Right cardiac atrium (tissue), 5 donors: ENCODE measurements at places on chromosomes 11 and 22. TPM values are rescaled to one million over a fixed set of nuclear protein-coding genes. Genes with fewer than 3 reads are reported as not detected.
A peak's percentile ranks its signal among the peaks of the same experiment; 100 is the strongest.

Gene MGAT3
- total RNA-seq, result 9.9 TPM

DNA sequence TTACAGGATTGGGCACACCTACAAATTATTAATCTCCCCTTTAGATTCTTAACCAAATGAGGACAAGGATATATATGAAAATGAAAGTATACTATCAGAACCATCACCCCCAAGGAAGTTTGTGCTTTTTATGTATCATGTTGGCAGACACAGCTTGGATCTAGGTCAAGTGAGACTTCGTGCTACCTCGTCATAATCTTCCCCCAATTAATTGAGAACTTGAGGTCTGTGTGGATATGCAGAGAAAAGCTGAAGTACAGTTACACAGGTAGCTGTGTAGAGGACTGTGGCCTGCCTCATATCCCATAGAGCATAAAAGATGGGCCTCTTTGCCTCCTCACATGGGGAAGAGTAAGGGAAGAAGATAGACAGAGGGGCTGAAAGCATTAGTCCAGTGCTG, 45.6 kb downstream of the DNHD1 start:
- no peak for DNase-seq

DNA sequence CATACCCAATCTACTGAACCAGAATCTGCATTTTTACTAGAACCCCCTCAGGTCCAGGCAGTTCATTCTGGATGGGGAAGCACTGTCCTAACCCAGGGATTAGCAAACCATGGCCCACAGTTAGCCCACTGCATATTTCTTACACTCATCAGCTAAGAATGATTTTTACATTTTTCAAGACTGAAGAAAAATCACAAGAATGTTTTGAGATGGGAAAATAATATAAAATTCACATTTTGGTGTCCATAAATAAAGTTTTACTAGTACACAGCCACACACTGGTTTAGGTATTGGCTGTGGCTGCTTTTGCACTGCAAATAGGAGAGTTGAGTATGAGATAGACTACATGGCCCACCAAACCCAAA, 59.4 kb downstream of the PPFIBP2 start:
- DNase-seq, result no peak

GRCh38 chr22:24486501-24486921, 8.6 kb upstream of the UPB1 start:
- no peak for DNase-seq

Gene OR10D3
- not detected for total RNA-seq

Gene OR56A4
- not detected for total RNA-seq

Gene RIBC2
- 0.29 TPM for total RNA-seq

- DNase-seq, result no peak
Observed at GRCh38 chr11:104817973-104818372, 80.3 kb downstream of the CASP12 start.

- DNase-seq, result no peak
Observed at GRCh38 chr11:72030472-72031045, 31.9 kb downstream of the IL18BP start.

GRCh38 chr22:25645266-25645665, 80.8 kb downstream of the GRK3 start:
- DNase-seq, result no peak

DNA sequence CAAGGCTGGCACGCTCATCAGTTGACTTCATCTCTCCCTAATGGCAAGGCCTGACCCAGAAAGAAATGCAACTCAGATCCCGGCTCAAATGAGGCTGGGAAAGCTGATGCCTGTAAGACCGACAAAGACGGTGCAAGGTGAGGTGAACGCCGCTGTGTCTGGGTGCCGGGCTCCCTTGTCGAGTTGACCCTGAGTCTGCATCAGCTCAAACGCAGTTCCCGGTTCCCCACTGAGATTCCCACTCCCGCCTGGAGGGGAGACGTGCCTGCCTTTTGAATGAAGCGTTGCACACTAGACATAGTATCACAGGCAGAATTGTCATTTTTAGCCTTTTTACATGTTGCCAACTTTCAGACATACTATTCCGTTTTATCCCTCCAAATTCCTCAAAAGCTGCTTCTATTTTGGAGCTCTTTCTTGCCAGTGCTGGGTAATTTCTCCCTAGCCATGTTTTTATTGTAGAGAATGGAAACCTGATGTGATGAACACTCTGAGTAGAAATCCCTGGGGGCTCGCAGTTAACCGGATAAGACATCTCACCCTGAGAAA, 831 bp upstream of the TP53AIP1 start:
- no peak for DNase-seq

GRCh38 chr22:27718186-27719035, 83.1 kb downstream of the MN1 start:
- DNase-seq, result peak; percentile 92

- no peak for DNase-seq
Observed at GRCh38 chr11:19087658-19088057, 27.1 kb upstream of the MRGPRX2 start.

- no peak for DNase-seq
Observed at GRCh38 chr11:117712530-117712929, 84.5 kb downstream of the DSCAML1 start.

DNA sequence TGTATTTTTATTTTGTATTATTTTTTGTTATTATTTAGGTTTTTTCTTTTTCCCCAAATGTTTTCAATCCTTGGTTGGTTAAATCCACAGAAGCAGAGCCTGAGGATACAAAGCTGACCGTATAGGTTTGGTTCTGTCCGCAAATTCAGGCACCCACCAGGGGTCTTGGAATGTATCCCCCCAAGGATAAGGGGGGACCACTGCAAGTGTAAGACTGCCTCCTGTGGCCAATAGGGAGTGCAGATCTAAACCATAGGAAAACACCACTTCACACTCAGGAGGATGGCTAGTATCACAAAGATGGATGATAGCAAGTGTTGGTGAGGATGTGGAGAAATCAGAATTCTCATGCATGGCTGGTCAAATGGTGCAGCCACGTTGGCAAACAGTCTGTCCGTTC, 20.0 kb downstream of the CPT1A start:
- no peak for DNase-seq

- peak; percentile 37 for DNase-seq
Observed at GRCh38 chr22:26658671-26659478, 1.5 kb downstream of the MIAT start.

DNA sequence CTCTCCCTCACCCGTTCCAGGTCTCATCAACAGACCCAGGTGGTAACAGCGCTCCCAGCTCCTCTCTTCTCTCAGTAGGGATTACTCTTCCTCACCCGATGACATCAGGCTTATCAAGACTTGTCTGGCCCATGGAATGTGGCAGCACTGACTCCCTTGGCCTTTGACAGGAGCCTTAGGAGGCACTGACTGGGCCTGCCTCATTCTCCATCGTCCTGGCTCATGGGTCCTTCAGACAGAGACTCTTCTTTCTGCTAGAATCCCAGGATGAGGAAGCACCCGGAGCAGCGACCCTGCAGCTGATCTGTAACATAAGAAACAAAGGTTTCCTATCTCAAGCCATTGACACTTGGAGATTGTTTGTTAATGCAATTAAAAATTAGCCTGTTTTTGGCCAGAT, 1063.6 kb downstream of the TBC1D22A start:
- DNase-seq, result no peak

DNA sequence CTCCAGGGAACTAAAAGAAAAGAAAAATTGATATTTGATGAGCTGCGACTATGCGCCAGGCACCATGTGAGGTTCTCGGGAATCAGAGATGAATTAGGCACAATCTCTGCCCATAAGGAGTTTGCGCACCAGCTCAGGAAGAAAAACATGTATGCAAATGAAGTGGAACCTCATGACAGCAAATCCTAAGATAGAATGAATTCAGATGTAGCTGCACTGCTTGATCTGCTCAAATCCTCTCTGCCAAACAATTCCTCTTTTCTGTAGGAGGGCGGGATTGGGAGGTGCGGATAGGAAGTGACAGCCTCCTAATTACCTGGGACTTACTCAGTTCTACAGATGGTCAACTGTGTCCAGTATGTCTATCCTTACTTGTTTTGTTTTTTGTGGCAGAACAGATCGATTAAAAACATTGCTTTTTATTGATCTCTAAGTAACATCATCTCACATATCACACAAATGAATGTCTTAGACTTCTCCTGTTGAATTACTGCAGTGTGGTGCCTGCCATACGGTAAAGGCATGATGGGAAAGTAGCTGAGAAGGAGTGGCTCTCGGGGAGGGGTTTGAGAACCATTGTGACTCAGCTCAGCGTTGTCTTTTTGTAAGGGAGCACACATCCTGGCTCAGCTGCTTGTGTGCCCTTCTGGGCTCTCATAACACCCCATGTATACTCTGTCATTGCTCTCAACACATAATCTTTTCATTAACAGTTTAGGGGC, 13.9 kb downstream of the CRTAM start:
- DNase-seq, result no peak

DNA sequence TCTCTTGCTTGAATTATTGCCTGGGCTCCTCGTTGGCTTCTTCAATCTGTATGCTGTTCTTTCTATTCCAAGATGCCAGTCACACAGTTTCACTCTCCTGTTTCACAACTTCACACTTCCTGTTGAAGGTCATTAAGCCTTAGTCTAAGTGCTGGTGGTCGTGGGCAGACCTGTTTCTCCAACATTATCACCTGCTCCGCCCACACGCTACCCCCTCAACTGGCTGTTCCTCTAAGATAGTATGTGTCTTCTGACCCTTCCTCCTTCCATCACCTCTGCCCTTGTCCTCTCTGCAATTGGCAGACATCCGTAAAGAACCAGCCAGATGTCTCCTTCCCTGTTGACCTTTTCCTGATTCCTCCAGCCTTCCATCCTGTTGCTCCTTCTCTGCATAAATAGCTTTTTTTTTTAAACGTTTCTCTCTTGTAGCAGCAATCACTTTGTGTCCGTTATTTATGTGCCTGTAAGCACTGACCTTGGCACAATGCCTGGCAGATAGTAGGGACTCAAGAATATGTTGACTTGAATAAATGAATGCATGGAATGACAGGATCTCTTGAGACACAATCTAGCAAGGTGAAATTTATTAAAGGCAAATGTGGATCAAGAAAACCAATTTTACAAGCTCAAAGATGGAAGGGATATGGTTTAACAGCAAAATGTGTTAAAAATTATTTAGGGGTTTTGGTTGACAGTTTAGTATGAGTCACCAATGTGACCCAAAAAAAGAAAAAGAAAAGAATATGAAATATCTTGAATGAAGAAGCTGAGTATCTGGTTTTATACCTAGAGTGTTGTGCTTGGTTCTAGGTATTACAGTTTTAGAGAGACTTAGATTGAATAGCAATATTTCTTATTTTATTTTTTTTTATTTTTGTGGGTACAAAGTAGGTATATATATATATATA, 12.6 kb downstream of the DIXDC1 start:
- DNase-seq, result no peak

DNA sequence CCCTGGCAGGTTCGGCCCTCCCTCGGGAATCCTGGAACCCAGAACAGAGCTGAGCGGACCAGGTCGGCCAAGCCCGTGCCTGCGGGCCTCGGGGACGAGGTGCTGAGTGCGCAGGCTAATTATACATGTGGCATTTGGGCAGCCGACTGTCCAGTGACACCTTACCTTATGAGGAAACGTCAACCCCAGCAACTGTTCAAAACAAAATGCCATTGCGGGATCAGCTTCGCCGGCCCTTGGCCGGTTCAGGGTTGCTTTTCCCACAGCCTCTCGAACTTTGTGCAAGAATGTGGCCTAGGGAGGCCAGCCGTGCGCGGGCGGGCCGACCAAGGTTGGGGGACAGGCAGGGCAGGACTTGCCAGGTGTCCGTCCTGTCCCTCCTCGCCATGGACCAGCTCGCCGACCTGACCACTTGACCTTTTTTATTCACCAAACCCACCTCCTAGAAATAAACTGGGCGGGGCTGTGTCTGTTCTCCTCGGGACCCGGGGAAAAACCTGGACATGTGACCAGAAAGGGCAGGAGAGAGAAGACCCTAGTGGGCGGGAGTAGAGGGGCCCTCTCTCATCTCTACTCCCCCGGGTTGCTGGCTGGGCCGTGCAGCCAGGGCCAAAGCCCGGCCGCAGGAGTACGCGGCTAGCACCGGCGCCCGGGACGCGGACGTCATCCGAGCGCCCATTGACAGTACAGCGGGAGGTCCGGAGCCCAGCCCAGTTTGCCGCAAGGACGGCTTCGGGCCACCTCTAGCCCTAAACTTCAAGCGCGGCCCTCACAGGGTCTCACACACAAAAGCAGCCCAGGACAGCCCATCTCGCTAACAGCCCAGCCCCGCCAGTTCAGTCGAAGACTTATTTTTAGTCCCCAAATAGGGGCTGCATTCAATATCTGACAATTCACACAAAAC, 134.3 kb upstream of the C11orf58 start:
- peak; percentile 88 for DNase-seq

- DNase-seq, result no peak
Observed at GRCh38 chr11:46445192-46445919, 53.8 kb upstream of the CHRM4 start.

Gene APOL4
- total RNA-seq, result not detected

DNA sequence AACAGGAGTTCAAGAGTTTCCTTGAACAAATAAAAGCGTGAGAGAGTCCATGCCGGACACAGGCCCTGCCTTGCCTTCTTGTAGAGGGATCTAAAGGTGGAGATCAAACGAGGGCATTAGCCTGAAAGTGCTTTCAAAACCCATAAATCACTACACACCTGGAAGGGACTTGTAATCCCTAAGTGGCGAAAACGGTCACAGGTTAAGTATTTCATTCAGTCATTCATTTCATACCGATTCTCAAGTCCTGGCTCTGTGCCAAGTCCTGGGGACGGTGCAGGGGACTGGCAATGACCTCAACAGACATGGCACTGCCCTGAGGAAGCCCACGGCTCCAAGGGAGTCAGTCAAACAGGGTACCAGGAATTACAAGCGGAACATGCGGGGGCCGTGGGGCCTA, 26.6 kb downstream of the ELFN2 start:
- no peak for DNase-seq

- peak; percentile 44 for DNase-seq
Observed at GRCh38 chr22:38740754-38741153, 15.0 kb downstream of the SUN2 start.

GRCh38 chr11:98260983-98261382, 759.8 kb upstream of the CNTN5 start:
- DNase-seq, result no peak

DNA sequence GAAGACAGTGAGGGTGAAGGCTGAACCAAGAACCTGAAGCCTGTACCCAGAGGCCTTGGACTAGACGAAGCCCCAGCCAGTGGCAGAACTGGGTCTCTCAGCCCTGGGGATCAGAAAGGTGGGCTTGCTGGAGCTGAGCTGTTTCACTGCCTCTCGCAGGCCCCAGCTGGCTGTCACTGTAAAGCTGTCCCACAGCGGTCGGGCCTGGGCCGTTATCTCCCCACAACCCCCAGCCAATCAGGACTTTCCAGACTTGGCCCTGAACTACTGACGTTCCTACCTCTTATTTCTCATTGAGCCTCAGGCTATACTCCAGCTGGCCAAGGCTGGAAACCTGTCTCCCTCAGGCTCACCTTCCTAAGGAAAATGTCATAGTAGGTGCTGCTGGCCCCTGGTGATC, 4.1 kb downstream of the PPP1CA start:
- DNase-seq, result no peak

GRCh38 chr11:16946477-16947282, 67.5 kb downstream of the PLEKHA7 start:
- no peak for DNase-seq

Gene SCGB1A1
- not detected for total RNA-seq

Gene CSNK2A3
- total RNA-seq, result 1.8 TPM

DNA sequence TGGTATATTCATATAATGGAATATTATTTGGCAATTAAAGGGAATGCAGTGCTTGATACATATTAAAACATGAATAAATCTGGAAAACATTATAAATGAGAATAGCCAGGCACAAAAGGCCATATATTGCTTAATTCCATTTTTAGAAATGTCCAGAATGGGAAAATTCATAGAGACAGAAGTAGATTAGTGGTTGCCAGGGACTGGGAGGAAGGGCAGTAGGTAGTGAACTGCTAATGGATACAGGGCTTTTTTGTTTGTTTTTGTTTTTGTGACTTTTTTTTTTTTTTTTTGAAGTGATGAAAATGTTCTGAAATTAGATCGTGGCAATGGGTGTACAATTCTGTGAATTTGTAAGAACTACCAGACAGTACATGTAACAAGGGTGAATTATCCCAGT, 86.1 kb downstream of the YAP1 start:
- DNase-seq, result no peak
